ENCODE measurements at places on chromosomes 6 and 20. TPM values are rescaled to one million over a fixed set of nuclear protein-coding genes. Genes with fewer than 3 reads are reported as not detected.

The CAGE1 gene
- total RNA-seq, result not detected

The GGTLC1 gene
- total RNA-seq, result not detected

The POPDC3 gene
- total RNA-seq, result 59.7 TPM

DNA sequence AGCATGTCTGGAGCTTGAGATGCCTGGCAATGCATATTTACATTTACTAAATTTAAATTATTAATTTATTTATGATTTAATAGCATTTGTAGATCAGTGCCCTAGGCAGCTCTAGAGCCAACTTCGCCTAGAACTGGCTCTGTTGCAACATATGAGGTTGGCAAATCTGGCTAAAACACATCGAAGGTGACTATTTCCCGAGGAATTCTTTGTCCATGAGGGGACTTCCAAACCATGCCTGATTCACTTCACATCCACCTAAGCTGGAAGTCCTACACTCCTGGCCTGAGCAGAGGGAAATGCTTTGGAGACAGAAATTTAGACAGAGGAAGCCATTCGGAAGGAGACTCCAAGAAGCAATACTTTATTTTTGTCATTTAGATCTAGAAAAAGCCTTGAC lies 211.0 kb upstream of the ARG1 start:
- DNase-seq, result no peak

The CEP250 gene
- 18.3 TPM for total RNA-seq

DNA sequence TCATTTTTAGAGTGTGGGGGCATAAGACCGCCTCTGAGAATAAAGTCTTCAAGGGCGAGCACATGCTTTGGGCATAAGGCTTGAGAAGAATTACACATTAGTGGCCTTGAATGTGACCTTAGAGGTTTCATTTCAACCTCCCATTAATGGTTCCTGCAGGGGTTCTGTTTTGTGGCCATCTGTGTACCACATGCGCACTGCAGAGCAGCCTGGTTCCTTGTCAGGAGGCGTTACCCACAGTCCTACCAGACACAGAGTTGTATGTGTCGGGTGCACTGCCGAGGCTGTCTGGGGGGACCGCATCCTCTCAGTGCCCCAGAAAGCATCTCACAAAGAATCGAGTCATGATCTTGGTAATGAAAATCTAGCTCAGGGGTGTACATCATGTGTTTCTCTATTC lies 115.7 kb downstream of the B3GAT2 start:
- no peak for DNase-seq

The BPIFA1 gene
- not detected for total RNA-seq

DNA sequence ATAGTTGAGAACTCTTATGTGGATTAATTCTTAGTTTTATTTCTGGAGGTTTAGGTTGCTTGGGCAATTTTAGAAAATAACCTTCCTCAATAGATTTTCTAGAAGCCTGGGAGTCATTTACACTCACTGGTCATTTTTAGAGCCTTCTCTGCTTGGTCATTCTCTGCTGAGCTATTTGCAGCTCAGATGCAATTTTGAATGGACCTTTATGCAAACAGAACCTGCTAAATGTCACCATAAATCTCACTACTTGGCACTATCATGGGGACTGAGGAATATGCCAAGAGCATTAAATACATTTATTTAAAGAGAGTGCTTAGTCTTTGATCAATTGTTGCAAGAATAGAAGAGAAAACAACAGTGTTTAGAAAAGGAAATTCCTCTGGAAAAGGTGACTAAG lies 154.0 kb downstream of the CLVS2 start:
- no peak for DNase-seq

DNA sequence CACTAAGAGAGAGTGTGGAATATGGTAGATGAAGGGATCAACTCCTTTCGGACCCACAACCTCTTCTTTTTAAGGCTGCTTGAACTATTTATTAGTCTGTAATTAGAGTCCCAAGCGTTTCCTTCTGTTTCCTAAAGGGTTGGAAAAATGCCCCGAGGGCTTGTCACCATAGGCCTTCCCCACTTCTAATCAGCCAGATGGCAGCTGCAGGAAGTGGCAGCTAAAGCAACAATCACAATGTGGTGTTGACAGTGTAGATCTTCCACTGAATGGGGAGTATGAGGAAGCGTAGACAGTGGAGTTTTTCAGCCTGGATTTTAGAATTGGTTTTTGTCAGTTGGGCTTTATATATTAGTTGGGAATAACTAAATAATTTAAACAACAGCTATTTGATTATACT lies 40.6 kb downstream of the SLC35D3 start:
- DNase-seq, result no peak

The EEF1A2 gene
- 1,764 TPM for total RNA-seq

The PPP1R18 gene
- total RNA-seq, result 11.9 TPM

The RREB1 gene
- 48.6 TPM for total RNA-seq

Measured in heart left ventricle (tissue), 16 donors.